ENCODE measurements at places on chromosomes 11 and 22.

GRCh38 chr11:113982306-113982705, 7.4 kb downstream of the HTR3A start:
- DNase-seq: no peak

DNA sequence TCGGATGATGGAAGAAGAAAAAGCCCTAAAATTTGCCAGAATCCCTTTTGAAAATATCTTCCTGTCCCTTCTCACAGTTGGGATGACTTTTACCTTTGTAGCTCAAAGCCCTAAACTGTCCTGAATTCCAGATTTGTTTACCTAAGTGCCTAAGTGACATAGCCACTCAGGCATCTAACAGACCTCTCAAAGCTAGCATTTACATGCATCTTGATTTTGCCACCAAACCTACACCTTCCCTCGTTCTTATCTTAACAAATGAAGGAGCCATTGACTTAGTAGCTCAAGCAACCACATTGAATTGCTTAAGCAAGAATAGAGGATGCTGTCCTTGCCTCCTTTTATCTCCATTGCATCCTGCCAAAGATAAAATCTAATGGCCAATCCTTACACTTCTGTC, 198.4 kb upstream of the NTM start:
- no peak for DNase-seq

- no peak for DNase-seq
Observed at GRCh38 chr11:122863704-122864326, 18.7 kb upstream of the JHY start.

DNA sequence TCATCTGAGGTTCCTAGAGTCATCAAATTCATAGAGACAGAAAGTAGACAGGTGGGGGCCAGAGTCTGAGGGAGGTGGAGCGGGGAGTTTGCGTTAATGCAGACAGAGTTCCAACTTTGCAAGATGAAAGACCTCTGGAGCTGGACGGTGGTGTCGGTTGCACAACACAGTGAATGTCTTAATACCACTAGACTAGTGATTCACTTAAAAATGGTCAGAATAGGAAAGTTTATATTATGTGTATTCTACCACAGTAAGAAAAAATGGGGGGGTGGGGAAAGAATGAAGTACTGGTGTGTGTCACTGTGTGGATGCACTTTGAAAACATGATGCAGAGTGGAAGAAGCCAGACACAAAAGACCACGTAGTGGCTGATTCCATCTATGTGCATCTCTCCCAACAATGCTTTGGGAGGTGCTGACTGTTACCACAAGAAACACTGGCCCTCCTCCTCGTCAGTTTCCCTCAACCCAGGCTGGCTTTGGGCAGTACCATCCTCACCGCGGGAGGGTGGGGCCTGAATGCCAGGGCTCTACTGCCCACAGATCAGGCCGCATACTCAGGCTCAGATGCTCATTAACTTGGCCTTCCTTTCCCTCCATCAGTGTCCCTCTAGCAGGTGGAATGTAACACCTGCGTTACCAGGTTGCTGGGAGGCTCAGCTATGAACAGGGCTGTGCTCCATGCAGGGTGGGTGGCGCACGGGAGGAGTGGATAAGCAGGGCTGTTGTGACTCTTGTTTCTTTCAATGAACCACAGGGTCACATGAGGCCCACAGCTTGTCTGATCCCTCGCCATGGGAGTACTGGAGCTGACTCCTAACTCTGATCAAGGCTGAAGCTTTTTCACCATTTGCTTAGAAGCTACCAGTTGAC, 297.0 kb downstream of the CTTN start:
- DNase-seq: no peak

- no peak for DNase-seq
Observed at GRCh38 chr11:47924184-47924691, 56.1 kb upstream of the PTPRJ start.

Measured in stimulated activated CD4-positive, alpha-beta T cell treated with anti-CD3 and anti-CD28 coated beads, Interleukin-1b, Interleukin-23, amount 100 ng/mL, for 1 hour (primary cell).